ENCODE measurements at places on chromosomes 12 and 14. TPM values are rescaled to one million over a fixed set of nuclear protein-coding genes. Genes with fewer than 3 reads are reported as not detected.

- no peak for DNase-seq
Observed at GRCh38 chr12:6724409-6724797, 557 bp downstream of the COPS7A start.

KRT2 gene
- polyA plus RNA-seq: not detected

GDF3 gene
- polyA plus RNA-seq: not detected

DNA sequence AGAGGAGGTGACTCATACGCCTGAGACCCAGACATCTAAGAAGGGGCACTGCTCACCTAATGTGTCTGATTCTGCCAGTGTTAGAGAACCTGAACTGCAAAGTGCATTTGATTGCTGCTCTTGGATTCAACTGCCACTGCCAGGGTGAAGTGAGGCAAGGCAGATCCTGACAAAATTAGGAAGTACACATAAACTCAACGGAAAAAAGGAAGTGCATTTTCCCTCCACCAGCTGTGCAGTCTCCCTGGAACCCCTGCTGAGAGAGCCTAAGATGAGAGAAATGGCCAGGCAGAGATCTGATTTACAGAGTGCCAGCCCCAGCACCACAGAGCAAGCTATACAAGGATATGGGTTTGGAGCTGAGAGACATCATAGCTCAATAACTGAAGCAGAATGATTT, 215.3 kb downstream of the SEC23A start:
- DNase-seq: no peak

DNA sequence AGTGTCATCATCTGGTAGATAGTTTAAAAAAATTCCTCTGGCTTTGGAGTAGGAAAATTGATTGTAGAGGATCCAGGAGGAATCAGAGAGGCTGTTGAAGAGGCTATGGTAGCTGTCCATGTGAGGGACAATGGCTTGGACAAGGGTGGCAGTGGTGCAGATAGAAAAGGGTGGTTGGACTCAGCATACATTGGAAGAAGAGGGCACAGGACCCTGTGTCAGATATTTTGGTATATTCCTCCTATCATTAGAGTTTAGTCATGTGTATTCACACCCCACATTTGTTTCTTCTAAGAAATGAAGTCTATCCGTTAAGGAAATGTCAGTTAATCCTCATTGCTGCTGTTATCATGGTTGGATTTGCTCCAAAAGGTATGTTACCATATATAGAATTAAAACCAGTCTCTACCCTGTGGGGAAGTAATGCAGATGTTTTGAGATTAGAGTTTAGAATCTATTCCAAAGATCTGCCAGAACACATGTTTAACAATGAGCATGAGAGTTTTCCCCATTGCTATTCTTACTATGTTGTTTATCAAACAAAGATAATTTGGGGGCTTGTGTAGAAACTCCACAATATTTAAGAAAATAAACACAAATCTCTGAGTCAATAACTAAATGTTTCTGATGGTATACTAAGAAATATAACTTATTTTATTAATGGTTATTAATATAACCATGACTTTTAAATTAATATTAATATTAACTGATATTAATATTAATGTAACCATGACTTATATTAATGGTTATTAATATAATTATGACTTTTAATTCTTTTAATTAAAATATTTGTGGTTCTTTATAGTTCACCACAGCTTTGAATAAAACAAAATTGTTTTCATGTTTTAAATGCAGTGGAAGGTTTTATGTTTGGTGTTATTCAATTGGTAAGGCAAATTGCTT, 80.9 kb downstream of the CRADD start:
- no peak for DNase-seq

PDZRN4 gene
- polyA plus RNA-seq: 0.29 TPM

- DNase-seq: no peak
Observed at GRCh38 chr14:51396222-51396815, 156.3 kb downstream of the TMX1 start.

AJUBA gene
- polyA plus RNA-seq: 15.5 TPM

GRCh38 chr12:23949348-23950209, at the start of gene SOX5:
TSS of gene SOX5 (minus strand) at chr12:23949670. CDS start at chr12:23949601, 69 bp downstream.
- DNase-seq: no peak

RTL1 gene
- polyA plus RNA-seq: 0.04 TPM

DNA sequence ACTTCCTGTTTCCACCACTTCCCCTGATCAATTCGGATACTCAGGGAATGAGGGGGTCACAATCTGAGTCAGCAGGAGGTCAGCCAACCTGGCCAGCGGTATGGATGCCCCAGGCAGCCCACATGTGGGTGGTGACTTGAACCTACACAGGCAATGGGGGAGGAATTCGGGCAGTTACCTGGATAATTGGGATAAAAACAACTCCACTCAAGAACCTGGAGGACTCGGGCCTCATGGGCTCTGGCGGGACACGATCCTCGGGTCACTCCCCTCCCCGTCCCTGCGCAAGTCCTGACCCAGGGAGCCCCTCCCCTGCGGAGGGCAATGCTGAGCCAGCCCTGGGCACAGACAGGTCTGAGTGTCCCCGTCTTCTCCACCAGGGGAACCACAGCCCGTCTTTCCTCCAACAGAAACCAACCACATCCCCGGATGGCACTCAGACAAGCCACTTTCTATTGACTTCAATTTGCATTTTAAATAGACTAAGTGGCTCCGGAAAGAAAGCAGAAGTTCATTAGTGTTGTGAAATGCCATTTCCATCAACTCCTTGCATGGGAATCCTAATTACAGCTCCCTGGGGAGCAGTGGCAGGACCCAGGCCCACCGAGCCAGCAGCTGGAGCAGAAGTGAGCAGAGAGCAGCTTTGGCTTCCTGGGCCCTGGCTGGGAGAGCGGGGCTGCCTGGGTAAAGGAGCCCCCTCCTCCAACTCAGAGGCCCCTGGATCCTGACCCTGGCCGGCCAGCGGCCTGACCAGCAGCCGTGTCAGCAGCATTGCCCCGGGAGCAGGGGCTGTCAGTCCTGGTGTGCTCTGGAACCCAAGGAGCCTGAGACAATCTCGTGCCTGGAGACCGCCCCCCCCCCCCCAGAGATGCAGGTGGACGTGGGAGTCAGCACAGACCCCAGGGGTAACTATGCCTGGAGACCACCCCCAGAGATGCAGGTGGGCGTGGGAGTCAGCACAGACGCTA, 374.1 kb downstream of the ADGRD1 start:
- DNase-seq: no peak

GRCh38 chr12:76786986-76787385, 23.1 kb downstream of the ZDHHC17 start:
- DNase-seq: no peak

LMO3 gene
- 1.2 TPM for polyA plus RNA-seq

DNA sequence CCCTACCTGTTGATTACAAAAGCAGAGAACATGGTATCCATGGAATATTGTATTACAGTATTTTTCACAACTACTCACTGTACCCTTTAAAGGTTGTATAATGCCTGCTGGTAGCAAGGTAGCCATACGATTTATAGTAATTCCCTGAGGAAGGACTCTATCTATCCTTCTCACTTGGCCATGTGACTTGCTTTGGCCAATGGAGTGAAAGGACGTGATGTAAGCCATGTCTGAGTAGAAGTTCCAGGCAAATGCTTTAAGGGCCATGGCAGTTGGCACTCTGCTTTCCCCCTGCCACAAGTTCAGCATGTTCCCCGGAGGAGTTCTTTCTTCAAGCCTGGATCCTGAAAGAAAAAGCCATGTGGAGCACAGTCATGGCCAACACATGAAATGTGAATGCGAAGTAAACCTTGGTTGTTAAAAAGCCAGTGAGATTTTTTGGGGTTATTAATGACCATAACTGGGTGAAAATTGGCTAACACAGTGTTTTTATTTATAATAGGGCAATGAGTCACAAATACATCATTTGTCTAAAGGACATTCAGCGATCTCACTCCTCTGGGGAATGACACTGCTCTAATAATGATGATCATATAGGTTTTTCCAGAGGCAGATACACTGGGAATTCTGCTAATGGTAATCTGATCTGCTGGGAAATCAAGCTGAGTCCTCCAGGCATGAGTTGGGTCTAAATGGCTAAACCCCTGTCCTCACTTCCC, 67.4 kb upstream of the SLC38A2 start:
- DNase-seq: no peak

RBP5 gene
- polyA plus RNA-seq: 108 TPM

DNA sequence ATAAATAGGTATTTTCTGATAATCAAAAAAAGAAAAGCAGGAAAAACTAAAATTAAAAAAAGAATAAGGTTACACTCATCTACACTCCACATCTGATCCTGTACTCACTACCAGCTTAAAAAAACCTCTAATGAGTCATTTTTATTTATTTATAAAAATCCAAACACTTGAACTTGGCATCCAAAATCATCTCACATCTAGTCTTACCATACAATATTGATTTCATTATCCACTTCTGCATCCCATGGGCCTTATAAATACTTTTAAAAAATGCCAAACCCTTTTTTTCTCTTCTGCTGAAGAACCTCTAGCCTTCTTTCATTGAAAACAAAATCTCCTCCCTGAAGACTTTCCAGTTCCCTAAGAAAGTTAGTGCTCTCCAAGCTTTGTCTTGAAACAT, 109.7 kb downstream of the TMTC3 start:
- DNase-seq: no peak

GRCh38 chr14:38261620-38262019, 5.7 kb upstream of the CLEC14A start:
- DNase-seq: no peak

DNA sequence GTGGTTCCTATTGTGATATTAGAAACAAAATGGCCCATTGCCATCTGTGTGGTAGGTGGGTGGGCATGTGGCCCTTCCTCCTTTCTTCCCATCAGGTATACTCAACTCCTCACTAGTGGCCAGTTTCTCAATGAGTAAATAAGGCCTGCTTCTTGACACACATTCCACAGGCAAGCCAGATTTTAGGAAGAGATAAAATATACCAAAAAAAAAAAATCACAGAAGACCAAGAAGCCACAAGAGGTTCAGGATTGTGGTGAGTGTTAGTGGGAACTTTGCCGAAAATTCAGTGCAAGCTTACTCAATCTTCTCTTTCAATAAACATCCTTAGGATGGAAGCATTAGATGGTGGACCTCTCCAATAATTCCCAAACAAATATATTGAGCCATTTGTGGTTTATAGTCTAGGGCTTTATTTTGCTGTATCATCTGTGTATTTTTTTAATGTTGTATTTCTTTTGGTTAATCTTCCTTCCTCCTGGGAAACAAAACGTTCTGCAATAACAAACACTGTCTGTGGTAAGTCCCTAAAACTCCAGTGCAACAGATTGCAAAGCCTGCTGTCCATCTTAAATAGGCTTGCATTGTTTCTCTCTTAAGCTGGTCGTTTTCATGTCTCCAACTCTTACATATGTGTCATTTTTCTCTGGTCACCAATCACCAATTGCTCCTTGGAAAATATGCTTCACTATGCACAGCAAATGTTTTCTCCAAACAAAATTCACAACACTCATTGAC, 289.9 kb upstream of the KITLG start:
- DNase-seq: no peak

GRCh38 chr14:77485256-77485655, 13.4 kb downstream of the ISM2 start:
- no peak for DNase-seq

DNA sequence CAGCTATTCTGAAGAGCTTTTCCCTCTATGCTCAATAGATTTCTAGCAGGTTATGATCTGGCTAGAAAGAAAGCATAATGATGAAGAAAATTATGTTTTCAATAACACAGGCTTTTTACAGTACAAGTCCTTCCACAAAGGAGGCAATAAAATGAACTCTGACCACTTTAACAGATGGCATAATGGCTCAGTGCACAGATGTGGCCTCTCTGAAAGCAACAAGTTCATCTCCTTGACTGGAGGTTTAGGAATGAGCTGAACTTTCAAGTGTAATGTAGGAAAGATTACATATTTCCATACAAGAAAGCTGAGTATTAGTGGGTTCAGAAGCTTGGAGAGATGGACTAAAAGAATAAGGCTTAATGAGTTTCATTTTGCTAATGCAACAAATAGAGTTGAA, 147.4 kb downstream of the EFCAB11 start:
- no peak for DNase-seq

ATXN7L3B gene
- 9.7 TPM for polyA plus RNA-seq

DNA sequence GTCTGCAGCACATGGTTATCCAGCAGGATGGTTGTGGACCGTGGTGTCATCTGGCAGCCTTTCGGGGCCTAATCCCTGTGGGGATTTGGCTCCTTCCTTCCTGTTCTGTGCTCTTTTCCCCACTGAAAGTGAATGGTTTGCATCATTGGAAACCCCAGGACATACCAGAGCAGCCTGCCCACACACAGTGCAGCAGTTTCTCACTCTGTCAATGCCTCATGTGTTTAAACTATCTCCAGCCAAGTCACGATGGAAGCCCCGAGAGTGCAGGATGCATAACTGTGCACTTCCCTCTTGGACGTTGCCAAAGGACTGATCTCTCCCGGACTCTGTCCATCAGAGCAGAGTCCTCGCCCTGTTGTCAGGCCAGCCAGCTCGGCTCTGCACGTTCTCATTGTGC, 29.0 kb upstream of the AMN start:
- no peak for DNase-seq

DNA sequence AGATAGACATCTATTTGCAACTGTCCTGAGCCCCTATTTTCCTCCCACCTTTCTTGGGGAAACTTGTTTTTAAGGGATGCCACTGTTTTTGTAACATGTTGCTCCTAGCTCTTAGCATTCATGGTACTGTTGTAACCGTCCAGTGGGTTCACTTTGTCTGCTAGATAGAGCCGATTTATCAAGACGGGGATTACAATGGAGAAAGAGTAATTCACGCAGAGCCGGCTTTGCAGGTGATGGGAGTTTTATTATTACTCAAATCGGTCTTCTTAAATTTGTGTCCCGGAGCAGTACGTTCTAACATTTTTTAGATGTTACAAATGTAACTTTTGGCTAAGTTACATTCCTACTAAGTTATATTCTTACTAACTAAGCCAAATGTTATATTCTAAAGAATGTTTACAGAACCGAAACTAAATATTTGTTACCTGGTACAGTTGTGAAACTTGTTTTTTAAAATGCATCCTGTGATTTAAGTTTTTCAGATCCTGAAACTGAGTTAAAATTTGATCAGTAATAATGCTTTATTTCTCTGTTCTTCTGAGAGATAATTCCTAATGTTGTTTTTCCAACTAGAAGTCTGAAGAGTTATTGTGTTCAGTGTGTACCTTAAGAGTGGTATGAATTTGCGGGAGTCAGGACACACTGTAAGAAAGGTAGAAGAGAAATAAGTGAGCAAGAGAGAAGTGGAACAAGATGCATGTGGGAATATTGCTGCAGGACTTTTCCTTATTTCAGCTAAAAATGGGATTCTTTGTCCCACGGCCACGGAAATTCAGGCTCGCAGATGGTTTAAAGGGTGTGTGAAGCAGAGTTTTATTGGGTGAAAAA, 20.6 kb upstream of the CLEC2D start:
- DNase-seq: no peak

DNA sequence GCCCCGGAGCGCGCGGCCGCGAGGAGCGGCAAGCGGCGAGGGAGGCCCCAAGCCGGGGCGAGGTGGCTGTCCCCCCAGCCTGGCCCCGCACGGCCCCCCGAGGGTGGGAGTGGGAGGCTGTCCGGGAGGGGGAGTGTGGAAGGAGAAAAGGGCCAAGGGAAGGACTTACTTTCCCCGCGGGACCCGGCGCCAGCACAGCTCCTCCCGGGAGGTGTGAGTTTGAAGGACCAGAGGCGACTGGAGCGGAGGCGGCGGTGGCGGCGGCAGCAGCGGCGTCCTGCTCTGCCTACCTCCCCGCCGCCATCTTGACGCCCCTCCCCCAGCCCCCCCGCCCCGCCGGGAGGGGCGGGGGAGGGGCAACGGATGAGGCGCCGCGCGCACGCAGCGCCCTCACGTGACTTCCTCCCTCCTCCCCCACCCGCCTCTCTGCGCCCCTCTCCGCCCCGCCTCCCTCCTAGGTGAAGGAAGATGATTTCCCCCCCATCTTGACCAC, at the start of gene SBNO1:
SBNO1 (minus strand) TSS at position 316 of the 493 bp plus-strand sequence. CDS start 14,406 bp downstream, outside the sequence.
- DNase-seq: peak; percentile 90

TPPP2 gene
- 1.5 TPM for polyA plus RNA-seq

GRCh38 chr14:57295239-57295638, 26.5 kb downstream of the AP5M1 start:
- DNase-seq: no peak
